ENCODE measurements at places on chromosomes 7 and 10.
A peak's percentile ranks its signal among the peaks of the same experiment; 100 is the strongest.

- H3K36me3 ChIP-seq = no peaks in the 10 kb centered on the region
- H3K4me3 ChIP-seq = no peak overlapping the region
- no peak for DNase-seq
- H3K4me1 ChIP-seq = no peaks in the 10 kb centered on the region
These were observed 19.0 kb upstream of the CLDN3 start for GRCh38 chr7:73789051-73789450.

- no peaks in the 10 kb centered on the region for H3K36me3 ChIP-seq
- H3K27ac ChIP-seq = no peak overlapping the region
- H3K4me1 ChIP-seq = peaks cover 10% of the 10 kb centered on the region
- H3K27me3 ChIP-seq = no peaks in the 10 kb centered on the region
These were observed 645.4 kb downstream of the PARD3 start for GRCh38 chr10:34169677-34170076.

DNA sequence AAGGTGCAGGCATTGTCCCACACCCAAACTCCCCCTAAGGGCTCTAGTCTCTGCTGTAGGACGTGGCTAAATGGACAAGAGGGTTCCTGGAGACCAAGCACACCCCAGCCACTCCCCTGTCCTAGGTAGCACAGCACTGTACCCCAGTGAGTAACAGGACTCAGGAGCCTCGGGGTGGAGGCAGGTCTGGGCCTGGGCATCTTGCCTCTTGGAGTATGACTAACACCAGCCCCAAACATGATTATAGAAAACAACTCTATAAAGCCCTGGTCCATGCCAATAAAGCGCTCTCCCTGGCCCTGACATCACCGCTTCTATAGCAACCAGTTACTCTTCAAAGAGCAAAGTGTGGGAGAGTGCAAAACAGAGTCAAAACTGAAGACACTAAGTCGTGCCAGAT is 195.0 kb downstream of the CALN1 start:
- H3K27me3 ChIP-seq = no peaks in the 10 kb centered on the region
- no peak overlapping the region for H3K4me3 ChIP-seq
- no peaks in the 10 kb centered on the region for H3K4me1 ChIP-seq
- H3K36me3 ChIP-seq = no peaks in the 10 kb centered on the region
- no peak overlapping the region for H3K27ac ChIP-seq
- no peak for DNase-seq

- no peaks in the 10 kb centered on the region for H3K27me3 ChIP-seq
- H3K4me1 ChIP-seq = no peaks in the 10 kb centered on the region
- H3K4me3 ChIP-seq = no peak overlapping the region
- DNase-seq = no peak
- no peak overlapping the region for H3K27ac ChIP-seq
- H3K36me3 ChIP-seq = no peaks in the 10 kb centered on the region
These were observed 136.1 kb upstream of the LYZL2 start for GRCh38 chr10:30765616-30766015.

DNA sequence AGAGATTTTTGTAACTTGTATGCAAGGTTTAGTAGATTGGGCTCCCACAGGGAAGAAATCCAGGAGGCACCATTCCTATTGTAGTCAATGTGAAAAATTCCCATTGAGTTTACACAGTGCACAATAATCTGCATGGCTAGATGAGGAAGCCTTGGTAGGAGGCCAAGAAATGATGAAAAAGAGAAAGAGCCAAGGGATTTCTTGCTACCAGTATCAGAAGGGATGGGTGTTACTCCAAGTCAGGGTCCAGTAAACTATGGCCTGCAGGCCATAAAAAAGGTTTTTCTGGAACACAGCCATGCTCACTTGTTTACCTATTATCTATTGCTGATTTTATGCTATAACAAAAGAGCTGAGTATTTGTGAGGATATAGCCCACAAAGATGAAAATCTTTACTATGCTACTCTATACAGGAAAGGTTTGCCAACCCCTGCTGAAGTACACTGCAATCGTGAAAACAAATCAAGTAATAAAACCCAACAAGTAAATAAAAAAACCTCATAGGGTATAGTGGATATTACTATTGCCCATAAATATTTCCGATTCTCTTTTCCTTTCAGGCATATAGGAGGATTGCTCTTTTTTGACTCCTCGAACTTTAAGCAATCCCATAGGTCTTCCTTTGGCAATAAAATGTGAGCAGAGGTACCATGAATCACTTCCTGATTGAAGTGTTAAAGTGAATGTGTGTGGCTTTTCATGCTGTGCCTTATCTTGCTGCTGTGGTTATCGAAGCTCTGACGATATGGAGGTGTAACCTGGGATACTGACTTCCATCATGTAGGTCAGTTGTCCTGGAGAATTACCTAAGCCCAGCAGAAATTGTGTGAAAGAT is 256.3 kb upstream of the MAGI2 start:
- no peak overlapping the region for H3K4me3 ChIP-seq
- H3K4me1 ChIP-seq = no peaks in the 10 kb centered on the region
- DNase-seq = peak; percentile 33
- no peak overlapping the region for H3K27ac ChIP-seq

DNA sequence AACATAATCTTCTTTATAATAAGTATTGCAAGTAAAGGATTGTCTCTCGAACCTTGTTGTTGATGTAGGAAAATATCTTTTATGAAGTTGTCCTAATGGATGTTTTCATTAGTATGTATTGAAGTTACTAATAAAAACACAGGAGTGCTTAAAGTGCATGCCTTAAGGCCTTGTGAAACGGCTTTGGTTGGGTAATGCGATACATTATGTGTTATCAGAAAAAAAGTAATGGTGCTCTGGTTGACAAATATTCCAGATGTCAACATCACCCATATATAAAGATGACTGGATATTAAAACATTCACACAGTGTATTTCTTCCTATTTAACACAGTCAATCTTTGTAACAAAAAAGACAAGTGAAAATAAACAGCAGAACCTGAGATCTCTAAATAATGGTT is 310.7 kb downstream of the PRKG1 start:
- H3K27ac ChIP-seq = no peak overlapping the region
- DNase-seq = no peak
- H3K27me3 ChIP-seq = no peaks in the 10 kb centered on the region
- H3K4me3 ChIP-seq = no peak overlapping the region
- no peaks in the 10 kb centered on the region for H3K4me1 ChIP-seq

DNA sequence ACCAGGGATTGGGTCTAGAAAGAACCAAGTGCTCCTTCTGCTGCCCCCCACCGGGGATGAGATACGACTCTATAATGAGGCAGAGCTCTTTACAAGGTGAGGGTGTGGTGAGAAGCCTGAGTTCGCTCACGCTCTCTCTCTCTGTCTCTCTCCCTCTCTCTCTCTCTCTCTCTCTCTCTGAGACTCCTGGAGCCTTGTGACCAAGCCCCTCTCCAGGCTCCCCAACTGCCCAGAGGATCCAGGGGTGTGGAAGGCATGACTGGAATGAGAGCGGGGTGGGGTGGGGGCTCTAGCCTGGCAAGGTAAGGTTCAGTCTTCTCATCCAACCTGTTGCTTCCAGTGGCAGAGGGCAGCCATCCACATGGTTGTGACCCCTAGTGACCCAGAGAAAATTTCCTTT is 3.1 kb upstream of the PTF1A start:
- DNase-seq = no peak
- H3K27me3 ChIP-seq = peaks cover 99% of the 10 kb centered on the region
- no peak overlapping the region for H3K4me3 ChIP-seq
- no peak overlapping the region for H3K27ac ChIP-seq

DNA sequence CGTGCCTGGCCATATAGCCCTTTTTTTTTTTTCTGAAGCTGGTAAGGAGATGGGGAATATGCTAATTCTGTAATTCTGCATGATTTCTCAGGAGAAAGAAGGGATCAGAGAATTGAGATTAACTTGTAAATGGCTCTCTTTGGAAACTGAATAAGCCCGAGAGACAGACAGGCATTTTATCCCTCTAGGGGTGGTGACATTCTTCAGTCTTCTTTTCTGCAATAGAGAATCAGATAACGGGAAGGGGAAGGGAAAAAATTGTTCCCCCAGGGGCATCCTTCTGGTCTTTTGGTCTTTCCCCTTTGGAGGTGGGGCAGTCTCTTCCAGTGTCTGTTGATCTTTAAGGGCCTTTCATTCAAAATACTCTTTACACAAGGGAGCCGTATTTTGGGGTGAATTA is 34.2 kb downstream of the HK1 start:
- H3K27me3 ChIP-seq = no peaks in the 10 kb centered on the region
- no peak overlapping the region for H3K27ac ChIP-seq
- H3K36me3 ChIP-seq = no peaks in the 10 kb centered on the region

DNA sequence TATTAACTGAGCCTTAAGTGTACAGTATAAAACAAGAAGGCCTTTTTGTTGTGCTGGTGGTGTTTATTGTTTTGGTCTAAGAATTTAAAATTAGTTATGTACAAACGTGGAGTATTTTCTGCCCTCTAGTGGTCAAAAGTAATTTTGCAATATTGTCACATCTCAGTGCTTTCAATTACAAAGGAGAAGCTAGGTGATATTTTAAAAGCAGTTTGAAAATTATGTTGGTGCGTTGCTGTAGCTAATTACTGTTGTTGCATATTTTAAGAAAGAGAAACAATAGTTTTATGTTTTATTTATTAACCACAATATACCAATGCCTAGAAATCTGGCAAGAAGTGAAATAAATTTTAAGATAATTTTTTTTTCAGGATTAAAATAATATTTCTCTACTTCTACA is 11.4 kb downstream of the NPVF start:
- DNase-seq = peak; percentile 69
- H3K4me1 ChIP-seq = no peaks in the 10 kb centered on the region
- no peak overlapping the region for H3K4me3 ChIP-seq
- H3K36me3 ChIP-seq = no peaks in the 10 kb centered on the region
- no peak overlapping the region for H3K27ac ChIP-seq

DNA sequence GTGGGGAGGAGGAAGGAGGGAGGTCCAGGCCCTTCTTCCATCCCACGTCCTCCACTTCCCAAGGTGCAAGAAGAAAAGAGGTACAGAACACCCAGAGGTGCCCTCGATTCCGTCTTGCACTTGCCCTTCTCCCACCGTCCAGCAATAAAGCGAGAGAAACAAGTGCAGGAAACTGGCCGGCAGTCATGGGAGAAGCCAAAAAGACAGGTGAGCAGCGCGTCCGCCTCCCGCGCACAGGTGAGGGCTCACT is 1.3 kb downstream of the C10orf95 start:
- DNase-seq = no peak
- H3K27ac ChIP-seq = peak overlapping the region; percentile 82
- peaks cover 6% of the 10 kb centered on the region for H3K4me1 ChIP-seq
- peaks cover 7% of the 10 kb centered on the region for H3K36me3 ChIP-seq
- H3K27me3 ChIP-seq = no peaks in the 10 kb centered on the region

DNA sequence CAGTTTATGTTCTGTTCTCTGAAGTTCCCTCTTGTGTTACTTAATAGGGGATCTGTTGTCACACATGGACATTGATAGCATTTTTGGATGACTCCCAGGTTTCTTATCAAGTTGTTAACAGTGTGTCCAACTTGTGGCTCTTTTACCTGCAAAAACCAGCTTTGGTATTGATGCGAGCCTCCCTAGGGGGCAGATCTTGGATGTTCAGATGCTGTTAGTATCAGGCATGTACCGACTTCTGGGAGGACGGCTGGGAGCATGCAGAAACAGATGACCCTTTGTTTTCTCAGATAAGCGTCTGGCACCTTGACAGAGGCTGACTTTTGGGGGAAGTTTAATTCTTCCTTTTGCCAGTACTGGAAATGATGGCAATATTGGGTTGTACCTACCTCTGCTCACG is 2.2 kb downstream of the PLPP4 start:
- H3K27ac ChIP-seq = no peak overlapping the region
- no peaks in the 10 kb centered on the region for H3K36me3 ChIP-seq
- peaks cover 4% of the 10 kb centered on the region for H3K4me1 ChIP-seq
- H3K4me3 ChIP-seq = no peak overlapping the region
- DNase-seq = no peak
- peaks cover 53% of the 10 kb centered on the region for H3K27me3 ChIP-seq

DNA sequence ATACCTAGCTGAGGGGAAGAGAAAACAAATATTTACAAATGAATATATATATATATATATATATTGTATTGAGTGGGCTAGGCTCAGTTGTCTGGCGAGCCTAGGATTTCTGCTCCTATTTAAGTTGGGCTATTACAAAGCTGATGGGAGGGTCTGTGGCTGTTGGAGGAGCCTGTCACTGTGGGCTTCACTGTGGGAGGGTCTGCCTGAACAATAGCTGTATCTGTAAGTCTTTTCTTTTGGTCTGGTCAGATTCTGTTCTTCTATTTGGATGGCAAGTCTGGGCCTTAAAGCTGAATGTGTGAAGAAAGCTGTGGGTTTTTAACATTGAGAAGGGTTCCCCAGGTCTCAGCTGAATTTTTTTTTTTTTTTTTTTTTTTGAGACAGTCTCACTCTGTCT is 220.6 kb upstream of the LYZL1 start:
- peaks cover 10% of the 10 kb centered on the region for H3K4me1 ChIP-seq
- no peak overlapping the region for H3K4me3 ChIP-seq
- no peaks in the 10 kb centered on the region for H3K27me3 ChIP-seq
- no peak for DNase-seq
- H3K27ac ChIP-seq = no peak overlapping the region
- no peaks in the 10 kb centered on the region for H3K36me3 ChIP-seq

- no peaks in the 10 kb centered on the region for H3K4me1 ChIP-seq
- H3K36me3 ChIP-seq = no peaks in the 10 kb centered on the region
- H3K27me3 ChIP-seq = peaks cover 25% of the 10 kb centered on the region
- no peak for DNase-seq
These were observed 1.2 kb downstream of the CLDN3 start for GRCh38 chr7:73768641-73769480.

Data from A673 (cell line).